Fibroblast of skin of scalp (primary cell): ENCODE measurements at places on chromosomes 1 and 21.

DNA sequence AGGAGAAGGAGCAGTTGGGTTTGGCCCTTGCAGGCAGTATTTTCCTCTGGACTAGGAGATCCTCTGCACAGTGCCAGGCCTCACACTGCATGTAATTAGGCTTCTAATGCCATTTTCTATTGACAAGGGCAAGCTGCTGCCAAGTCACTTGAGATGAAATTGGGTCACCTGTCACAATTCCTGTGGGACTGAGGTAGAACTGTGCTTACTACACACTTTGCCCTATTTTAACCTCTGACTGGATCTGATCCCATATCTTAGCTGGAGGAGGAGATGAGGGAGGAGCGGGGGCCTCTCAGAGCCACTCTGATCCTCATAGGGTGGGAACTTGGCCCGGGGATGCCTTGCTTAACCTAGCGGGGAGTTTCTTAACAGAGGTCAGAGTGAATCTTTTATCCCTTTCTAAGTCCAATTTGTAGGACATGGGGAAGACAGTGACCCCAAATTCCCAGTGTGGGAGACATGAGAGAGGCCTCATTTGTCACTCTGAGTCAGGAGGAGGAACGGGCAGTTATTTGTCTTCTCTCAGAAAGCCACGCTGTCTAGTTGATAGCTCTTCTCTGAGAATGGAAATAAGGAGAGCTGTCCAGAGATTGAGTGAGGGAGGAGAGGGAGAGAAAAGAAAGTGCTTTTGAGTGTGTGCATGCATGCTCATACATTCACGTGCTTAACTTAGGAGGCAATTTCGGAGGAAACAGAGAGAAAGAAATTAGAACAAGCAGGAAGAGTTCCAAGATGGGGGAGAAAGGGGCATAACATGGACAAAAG, 121.3 kb downstream of the CACNA1E start:
- DNase-seq, result no peak

GRCh38 chr1:116904791-116905320, 4.9 kb upstream of the PTGFRN start:
- peak; percentile 20 for DNase-seq

DNA sequence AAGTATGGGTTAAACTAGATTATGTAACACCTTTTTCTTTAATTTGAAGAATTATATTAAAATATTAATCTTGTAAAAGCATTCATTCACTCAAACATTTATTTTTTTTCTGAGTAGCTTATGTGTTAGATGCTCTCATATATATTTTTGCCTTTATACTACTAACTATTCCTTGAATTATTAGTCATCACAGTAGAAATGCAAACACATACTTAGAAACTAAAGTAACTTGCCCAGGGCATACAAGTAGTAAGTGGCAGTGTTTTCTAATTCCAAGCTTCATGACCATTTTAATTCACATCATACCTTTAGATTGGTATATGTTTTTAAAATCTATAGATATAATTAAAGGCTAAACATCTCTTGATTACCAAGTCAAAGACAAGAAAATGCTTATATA, 1271.0 kb downstream of the BRINP3 start:
- DNase-seq, result no peak

- DNase-seq, result no peak
Observed at GRCh38 chr1:192633533-192634253, 2.3 kb upstream of the RGS13 start.

DNA sequence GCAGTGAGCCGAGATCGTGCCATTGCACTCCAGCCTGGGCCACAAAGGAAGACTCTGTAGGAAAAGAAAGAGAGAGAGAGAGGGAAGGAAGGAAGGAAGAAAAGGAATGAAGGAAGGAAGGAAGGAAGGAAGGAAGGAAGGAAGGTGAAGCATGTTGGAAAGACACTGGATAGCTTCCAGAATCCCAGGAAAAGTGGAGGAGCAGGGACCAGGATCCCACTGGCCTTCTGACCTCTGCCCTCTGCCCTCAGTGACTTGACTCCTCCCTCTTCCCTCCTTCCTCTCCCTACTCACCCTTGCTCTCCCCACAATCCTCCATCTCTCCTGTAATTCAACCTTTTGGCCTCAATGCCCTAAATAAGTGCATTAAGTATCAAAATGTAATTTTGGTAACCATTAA, 4.1 kb upstream of the UTS2 start:
- DNase-seq, result no peak

DNA sequence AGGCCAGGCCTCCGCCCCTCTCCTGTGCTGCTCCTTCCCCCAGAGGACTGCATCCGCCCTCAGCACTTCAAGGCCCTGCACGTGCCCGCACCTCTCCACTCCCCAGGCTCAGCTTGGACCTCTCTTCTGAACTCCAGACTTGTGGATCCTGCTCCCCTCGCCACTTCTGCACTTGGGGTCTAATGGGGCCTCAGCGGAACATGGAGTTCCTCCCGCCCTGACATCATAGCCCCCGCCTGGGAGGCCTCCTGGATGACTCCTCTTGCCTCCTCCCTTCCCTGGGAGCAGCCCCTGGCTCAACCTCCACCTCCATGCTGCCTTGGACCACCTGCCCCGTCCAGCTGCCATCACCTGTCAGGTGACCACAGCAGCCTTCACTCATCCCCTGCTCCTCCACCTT, 10.1 kb downstream of the OXCT2 start:
- DNase-seq, result no peak

DNA sequence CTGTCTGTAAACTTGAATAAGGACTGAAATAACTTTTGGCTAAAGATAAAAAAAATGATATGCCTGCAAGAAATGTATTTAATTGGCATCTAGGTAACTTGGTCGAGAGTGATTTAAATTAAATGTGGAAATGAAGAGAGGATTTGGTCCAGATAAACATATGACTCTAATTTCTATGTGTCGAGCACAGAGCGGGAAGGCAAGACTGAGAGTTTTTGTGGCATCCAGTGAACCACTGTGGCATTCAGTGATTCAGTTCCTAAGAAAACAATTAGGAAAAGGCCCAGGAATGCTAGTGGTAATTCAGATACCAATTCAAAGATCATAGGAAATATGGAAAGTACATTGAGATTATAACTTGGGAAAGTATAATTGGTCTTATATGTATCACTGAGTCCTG, 39.6 kb downstream of the PDE4B start:
- DNase-seq, result peak; percentile 76

- no peak for DNase-seq
Observed at GRCh38 chr21:34075760-34076660, 2.6 kb downstream of the MRPS6 start.

DNA sequence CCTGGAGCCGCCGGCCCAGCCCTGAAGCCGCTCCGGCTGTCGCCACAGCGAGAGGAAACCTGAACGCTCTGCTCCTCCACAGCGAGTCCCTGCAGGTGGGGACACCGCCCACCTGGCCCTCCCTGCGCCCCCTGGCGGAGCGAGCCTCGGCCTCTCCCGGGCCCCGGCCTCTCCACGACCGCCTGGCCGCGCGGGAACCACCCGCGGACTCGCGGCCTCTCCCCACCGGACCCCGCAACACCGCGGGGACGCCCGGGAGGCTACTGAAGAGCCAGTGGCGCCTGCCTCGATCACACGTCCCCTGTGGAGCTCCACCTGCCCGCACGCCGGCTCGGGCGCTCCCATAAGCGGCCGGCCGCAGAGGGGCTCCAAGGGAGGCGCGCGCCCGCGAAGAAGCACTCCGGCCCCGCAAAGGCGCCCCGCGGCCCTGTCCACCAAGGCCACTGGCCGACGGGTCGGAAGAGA, 109.6 kb downstream of the KCNN3 start:
- no peak for DNase-seq

DNA sequence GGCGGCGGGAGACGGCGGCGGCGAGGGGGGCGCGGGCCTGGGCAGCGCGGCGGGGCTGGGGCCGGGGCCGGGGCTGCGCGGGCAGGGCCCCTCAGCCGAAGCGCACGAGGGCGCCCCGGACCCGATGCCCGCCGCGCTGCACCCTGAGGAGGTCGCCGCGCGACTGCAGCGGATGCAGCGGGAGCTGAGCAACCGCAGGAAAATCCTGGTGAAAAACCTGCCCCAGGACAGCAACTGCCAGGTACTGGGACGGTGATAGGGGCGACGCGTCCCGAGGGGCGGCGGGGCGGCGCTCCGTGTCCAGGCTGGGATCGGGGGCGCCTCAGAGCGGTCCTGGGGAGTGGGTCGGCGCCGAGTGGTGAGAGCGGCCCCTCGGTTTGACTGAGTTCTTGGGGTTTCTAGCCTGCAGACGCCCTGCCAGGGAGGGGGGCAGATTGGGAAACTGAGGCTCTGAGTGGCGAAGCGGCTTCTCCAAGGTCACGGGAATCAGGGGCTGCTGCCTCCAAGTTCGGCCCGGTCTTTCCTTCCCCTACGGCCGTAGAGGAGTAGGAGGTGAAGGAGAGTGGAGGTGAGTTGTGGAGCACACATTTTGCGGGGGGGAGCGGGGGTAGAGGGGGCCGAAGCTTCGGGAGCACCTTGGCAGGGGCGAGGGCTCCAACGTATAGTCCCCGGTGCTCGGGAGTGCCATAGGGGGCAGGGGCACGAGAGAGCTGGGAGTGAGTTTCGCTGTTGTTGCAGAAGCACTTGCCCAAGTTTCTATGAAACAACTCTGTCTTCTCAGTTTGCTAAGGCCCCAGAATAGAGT, 508 bp downstream of the RAVER2 start:
- peak; percentile 36 for DNase-seq

DNA sequence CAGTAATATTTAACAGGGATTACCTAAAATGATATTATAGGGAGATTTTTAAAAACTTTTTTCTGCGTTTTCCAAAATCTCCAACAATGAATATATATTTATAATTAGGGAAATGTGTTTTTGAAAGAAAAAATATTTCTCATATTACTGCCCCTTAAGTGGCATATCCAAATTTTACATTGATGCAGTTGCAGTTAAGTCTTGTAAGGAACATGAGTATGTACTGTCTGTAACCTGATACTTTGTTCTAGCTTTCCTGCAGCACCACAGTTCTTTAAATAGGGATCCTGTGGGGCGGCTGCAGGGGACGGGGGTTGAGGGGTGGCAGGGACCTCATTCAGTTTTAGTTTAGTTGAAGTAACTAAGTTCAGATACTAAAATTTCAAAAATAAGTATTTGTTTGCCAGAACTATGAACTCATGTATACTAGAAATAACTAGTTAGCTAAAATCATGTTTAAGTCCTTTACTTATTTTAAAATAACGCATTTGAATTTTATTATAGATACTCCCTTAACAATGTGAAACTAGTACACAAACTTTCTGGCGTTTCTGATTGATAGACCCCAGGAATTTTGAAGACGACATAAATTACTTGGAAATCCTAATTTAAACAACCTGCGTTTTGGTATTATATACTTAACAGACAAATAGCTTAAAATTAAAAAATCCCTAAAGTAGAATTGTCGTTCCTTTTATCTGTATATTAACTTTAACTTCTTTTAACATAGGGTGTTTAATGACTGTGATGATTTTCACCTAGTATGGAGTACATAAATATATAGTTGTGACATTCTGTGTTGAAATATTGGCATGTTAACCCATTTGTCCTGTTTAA, 639 bp upstream of the DNAJB4 start:
- DNase-seq, result peak; percentile 89

DNA sequence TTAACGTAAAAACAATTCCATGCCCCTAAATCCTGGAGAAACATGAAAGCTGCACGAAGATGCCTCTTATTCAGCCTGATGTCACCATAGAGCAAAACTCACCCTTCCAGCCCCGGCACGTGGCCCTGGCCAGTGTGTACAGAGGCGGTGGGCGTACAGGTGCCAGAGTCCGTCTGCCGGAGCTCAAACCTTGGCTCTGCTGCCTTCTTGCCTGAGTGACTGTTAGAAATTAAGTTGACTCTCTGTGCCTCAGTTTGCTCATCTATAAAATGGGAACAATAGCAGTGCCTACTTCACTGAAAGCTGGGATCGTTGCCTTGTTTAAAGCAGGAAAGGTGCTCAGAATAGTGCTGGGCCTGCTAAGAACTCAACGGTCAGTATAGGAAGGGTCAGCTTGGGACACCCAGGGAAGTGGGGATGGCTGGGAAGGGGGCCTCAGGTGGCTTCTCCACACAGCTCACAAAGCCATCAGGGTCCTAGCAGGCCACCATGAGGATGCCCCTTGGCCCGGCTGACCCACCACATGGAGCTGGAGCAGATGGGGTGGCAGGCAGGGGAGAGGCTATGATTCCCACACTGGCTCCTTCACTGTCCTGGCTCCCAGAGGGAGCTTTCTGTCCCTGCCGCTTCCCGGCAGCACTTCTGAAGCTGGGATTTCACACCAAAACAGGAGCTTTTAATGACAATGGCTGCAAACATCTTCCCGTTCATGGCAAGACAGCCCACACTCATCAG, 237.2 kb downstream of the NPHP4 start:
- DNase-seq, result no peak

- DNase-seq, result no peak
Observed at GRCh38 chr1:229989591-229990248, 77.3 kb upstream of the GALNT2 start.

DNA sequence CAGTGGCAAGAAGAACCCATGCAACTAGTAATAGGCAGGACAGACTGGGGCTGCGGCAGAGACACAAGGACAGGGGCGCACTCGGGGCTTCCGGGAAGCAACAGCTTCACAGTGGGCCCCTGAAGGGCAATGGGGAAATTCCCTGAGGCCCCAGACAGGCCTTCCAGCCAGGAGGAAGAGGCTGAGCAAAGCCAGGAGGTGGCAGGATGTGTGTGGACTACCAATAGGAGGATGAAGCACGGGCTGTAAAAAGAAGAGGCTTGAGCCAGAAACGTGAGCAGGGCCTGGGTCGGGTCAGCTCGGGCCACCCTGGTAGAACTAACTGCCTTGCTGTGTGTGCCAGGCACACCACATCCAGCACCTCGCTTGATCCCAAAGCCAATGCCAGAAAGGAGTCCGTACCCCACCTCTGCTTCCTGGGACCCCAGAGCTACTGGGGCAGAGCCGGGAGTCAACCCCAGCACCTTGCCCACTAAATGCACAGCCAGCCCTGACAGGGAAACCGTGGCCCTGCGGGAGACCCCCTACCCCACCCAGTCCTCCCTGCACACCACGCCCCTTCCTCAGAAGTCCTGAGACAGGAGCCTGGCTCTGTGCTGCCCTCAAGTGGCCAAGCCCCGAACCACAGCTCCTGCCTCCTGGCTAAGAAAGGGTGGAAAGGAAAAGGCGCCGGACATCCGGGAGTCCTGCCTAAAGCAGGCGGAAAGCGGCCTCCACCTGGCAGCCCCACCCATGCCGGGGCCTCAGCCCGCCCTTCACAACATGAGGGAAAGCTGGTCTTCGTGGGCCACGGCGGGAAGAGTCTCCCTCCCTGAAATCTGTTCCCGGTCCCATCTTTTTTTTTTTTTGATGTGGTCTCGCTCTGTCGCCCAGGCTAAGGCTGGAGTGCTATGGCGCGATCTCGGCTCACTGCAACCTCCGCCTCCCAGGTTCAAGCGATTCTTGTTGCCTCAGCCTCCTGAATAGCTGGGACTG, 33.7 kb downstream of the TTC39A start:
- peak; percentile 79 for DNase-seq

DNA sequence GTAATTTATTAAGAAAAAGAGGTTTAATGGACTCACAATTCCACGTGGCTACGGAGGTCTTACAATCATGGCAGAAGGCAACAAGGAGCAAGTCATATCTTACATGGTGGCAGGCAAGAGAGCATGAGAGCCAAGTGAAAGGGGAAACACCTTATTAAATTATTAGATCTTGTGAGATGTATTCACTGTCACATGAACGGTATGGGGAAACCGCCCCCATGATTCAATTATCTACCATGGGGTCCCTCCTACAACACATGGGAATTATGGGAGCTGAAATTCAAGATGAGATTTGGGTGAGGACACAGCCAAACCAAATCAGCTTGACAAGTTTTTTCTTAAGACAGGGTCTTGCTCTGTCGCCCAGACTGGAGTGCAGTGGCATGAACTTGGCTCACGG, 14.3 kb downstream of the DAP3 start:
- DNase-seq, result no peak

- no peak for DNase-seq
Observed at GRCh38 chr1:1966071-1966740, 37.4 kb downstream of the CFAP74 start.
